ENCODE measurements at places on chromosomes 6 and 20. TPM values are rescaled to one million over a fixed set of nuclear protein-coding genes. Genes with fewer than 3 reads are reported as not detected.

SPATS1 gene
- not detected for total RNA-seq

MMP24 gene
- total RNA-seq: 13.0 TPM

TSPO2 gene
- not detected for total RNA-seq

KCNK5 gene
- 10.0 TPM for total RNA-seq

RNF182 gene
- total RNA-seq: 6.1 TPM

PRKN gene
- total RNA-seq: 2.7 TPM

SRSF12 gene
- total RNA-seq: not detected

NRN1 gene
- total RNA-seq: 24.4 TPM

SAMD10 gene
- total RNA-seq: 4.3 TPM

TFAP2D gene
- not detected for total RNA-seq

CCDC170 gene
- total RNA-seq: 0.55 TPM

ADAM33 gene
- total RNA-seq: 11.0 TPM

GRCh38 chr6:110731898-110732297, 83.4 kb downstream of the CDK19 start:
- no peaks in the 10 kb centered on the region for H3K36me3 ChIP-seq
- H3K4me1 ChIP-seq: peaks cover 4% of the 10 kb centered on the region
- no peaks in the 10 kb centered on the region for H3K27me3 ChIP-seq
- H3K4me3 ChIP-seq: no peak overlapping the region
- H3K27ac ChIP-seq: no peak overlapping the region

DNA sequence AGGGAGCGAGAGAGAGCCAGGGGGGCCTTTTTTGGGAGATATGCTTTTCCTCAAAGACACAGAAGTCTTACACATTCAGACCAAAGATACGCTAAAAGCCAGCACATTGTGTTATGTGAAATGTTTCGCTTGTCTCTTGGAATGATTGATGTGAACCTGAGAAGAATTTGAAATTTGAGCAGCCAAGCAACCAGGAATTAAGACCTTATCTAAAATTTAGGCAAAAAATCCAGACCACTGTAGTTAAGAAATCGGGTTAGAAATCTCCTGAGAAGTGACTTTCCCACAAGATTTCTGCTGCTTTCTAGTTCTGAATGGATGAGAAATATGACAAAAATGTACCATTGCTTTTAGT, 223.2 kb upstream of the GMDS start:
- no peak overlapping the region for H3K27ac ChIP-seq
- H3K27me3 ChIP-seq: no peaks in the 10 kb centered on the region
- no peaks in the 10 kb centered on the region for H3K4me1 ChIP-seq
- H3K36me3 ChIP-seq: no peaks in the 10 kb centered on the region

DNA sequence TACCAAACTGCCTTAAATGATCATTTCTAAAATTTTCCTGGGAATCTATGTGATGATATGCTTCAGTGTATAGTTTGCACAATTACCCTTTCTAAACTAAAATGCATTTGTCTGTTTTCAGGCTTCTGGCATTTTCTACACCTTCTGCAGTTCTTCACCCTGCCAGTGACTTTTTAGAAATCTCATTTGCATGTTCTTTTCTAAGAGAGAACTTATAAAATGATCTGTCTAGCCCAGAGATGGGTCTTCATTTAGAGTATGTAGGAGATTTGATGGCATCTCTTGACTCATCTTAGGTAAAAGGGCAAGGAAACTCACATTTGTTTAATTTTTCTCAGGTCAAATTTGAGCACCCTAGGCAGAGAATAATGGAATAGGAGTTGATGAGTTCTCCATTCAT, 17.8 kb downstream of the NCOA7 start:
- H3K4me1 ChIP-seq: peaks cover 20% of the 10 kb centered on the region
- peaks cover 4% of the 10 kb centered on the region for H3K36me3 ChIP-seq
- no peak overlapping the region for H3K4me3 ChIP-seq
- H3K27ac ChIP-seq: no peak overlapping the region

DNA sequence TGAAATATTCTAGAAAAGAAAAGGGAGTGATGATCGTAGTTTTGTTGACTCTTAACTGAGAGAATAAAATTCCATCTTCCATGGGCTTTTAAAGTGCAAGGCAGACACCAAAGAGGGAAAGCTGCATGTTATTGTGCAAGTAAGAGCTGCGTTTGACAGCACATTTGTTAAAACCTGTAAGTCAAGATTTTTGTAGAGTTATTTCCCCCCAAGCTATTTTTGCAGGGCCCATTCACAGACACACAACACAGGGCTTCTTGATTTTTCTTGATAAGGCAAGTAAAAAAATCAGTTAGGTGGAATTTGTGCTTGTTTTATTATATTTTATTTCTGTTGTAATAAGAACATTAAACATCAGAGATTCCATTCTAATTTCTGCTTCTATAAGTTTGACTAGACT, 13.8 kb downstream of the CFAP206 start:
- no peaks in the 10 kb centered on the region for H3K4me1 ChIP-seq
- DNase-seq: no peak
- H3K27ac ChIP-seq: no peak overlapping the region

- H3K27me3 ChIP-seq: peaks cover 12% of the 10 kb centered on the region
- H3K27ac ChIP-seq: no peak overlapping the region
- peaks cover 15% of the 10 kb centered on the region for H3K4me1 ChIP-seq
- no peak overlapping the region for H3K4me3 ChIP-seq
- no peaks in the 10 kb centered on the region for H3K36me3 ChIP-seq
Observed at GRCh38 chr20:1950836-1951235, 43.0 kb downstream of the PDYN start.

- no peaks in the 10 kb centered on the region for H3K27me3 ChIP-seq
- no peak overlapping the region for H3K27ac ChIP-seq
- no peaks in the 10 kb centered on the region for H3K4me1 ChIP-seq
- DNase-seq: no peak
- no peak overlapping the region for H3K4me3 ChIP-seq
- H3K36me3 ChIP-seq: no peaks in the 10 kb centered on the region
Observed at GRCh38 chr6:98308564-98308963, 525.8 kb upstream of the POU3F2 start.

- DNase-seq: no peak
- H3K27me3 ChIP-seq: no peaks in the 10 kb centered on the region
- no peaks in the 10 kb centered on the region for H3K36me3 ChIP-seq
- H3K4me1 ChIP-seq: no peaks in the 10 kb centered on the region
- H3K27ac ChIP-seq: no peak overlapping the region
Observed at GRCh38 chr6:48036316-48036715, 74.7 kb downstream of the PTCHD4 start.

DNA sequence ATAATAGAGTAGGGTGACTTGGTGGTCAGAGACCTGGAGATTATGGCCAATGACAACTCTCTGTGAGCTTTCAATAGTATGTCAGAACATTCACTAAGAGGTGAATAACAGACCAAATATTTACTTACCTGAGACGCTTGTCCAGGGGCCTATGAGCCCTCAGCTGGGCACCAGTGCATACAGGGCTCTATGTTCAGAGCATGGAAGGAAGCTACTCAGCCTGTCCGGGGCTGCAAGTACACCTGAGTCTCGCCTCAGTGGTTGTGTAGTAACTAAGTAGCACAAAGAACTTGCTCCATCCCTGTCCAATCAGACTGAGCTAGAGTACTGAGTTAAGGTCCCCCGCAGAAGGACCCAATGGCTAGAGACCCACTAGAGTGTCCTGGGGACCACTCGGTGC, 11.6 kb upstream of the SCGN start:
- no peak overlapping the region for H3K27ac ChIP-seq
- H3K36me3 ChIP-seq: no peaks in the 10 kb centered on the region
- no peaks in the 10 kb centered on the region for H3K27me3 ChIP-seq

- H3K4me3 ChIP-seq: no peak overlapping the region
- H3K27me3 ChIP-seq: no peaks in the 10 kb centered on the region
- no peaks in the 10 kb centered on the region for H3K36me3 ChIP-seq
- H3K4me1 ChIP-seq: no peaks in the 10 kb centered on the region
Observed at GRCh38 chr6:48475275-48475674, 364.3 kb upstream of the PTCHD4 start.

GRCh38 chr6:44004625-44005506, 122.4 kb downstream of the MRPL14 start:
- H3K36me3 ChIP-seq: no peaks in the 10 kb centered on the region
- DNase-seq: peak; percentile 61
- no peak overlapping the region for H3K27ac ChIP-seq
- H3K4me1 ChIP-seq: peaks cover 17% of the 10 kb centered on the region

DNA sequence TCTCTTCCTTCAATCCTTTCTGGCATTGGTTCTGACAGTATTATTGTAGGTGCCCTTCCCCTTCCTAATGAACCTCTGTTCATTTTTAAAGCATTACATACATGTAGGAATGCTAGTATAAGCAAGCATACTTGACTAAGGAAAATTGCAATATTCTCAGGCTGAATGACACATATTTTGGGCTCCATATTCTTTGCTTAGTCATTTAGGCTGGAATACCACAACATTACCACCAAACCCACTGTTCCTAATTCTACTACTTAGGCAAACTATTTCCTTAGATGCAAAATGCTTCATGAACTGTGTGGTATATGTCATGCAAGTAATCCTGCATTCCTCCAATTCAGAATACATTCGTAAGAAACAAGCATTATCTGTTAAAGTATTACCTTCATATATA, 113.9 kb downstream of the PRDM1 start:
- no peak for DNase-seq
- H3K4me1 ChIP-seq: no peaks in the 10 kb centered on the region
- no peak overlapping the region for H3K4me3 ChIP-seq
- no peak overlapping the region for H3K27ac ChIP-seq

DNA sequence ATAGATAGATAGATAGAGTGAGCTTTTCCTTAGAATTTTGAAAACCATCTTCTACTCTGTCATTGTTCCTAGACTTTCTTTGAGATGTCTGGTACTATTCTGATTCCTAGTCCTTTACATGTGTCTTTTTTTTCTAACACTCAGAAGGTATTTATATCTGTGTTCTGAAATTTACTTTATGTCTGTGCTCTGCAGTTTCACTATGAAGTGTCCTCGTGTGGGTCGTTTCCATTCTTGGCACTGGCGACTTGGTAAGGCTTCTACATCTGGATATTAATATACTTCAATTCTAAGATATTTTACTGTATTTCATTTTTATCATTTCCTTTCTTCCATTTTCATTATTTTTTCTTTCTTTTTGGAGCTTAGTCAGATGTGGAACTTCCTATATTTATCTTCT, 87.0 kb downstream of the FHL5 start:
- H3K36me3 ChIP-seq: no peaks in the 10 kb centered on the region
- no peak overlapping the region for H3K27ac ChIP-seq

- H3K36me3 ChIP-seq: no peaks in the 10 kb centered on the region
- DNase-seq: no peak
- no peak overlapping the region for H3K4me3 ChIP-seq
- no peak overlapping the region for H3K27ac ChIP-seq
- no peaks in the 10 kb centered on the region for H3K27me3 ChIP-seq
- H3K4me1 ChIP-seq: no peaks in the 10 kb centered on the region
Observed at GRCh38 chr6:139722530-139722929, 348.1 kb upstream of the CITED2 start.

GRCh38 chr20:37418591-37419109, 72.7 kb downstream of the SRC start:
- no peak overlapping the region for H3K4me3 ChIP-seq
- H3K36me3 ChIP-seq: no peaks in the 10 kb centered on the region
- H3K4me1 ChIP-seq: no peaks in the 10 kb centered on the region
- no peak for DNase-seq
- no peak overlapping the region for H3K27ac ChIP-seq

DNA sequence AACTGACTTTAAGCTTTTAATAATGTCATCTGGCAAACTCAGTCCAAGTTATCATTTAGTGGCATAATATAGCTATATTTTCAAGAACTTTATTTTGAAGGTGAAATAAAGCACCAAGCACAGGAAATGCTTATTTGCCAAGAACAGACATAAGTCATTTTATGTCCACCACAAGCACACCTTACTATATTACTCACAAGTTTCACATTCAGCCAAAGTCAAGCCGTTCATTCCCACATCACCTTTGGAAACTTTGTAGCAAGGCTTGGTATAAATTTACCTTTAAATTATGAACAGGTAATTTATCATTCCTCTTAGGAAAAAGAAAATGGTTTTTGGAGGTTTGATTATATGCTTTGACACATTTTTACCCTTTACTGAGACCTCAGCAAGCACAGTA, 236.8 kb upstream of the FKBP1C start:
- H3K36me3 ChIP-seq: no peaks in the 10 kb centered on the region
- H3K4me1 ChIP-seq: no peaks in the 10 kb centered on the region
- no peak for DNase-seq
- no peaks in the 10 kb centered on the region for H3K27me3 ChIP-seq
- no peak overlapping the region for H3K27ac ChIP-seq

DNA sequence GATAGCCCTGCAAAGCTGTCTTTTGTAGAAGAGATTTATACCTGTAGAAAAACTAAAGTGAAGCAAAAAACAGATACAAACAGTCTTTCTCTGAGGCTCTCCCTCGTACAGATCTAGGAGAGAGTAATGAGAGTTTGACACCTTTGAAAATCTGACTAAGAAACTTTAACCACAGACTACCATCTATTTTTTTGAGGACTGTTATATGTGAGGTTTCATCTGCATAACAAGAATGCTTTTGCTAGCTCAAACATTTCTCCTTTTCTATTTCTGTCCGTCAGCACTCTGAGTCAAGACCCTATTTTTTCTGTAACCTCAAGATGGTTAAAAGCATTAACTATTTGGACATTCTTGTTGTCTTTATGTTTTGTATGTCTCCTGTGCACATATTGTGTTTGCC, 193.0 kb downstream of the BTBD3 start:
- DNase-seq: no peak
- no peak overlapping the region for H3K4me3 ChIP-seq
- H3K4me1 ChIP-seq: no peaks in the 10 kb centered on the region
- no peaks in the 10 kb centered on the region for H3K27me3 ChIP-seq

GRCh38 chr6:124234801-124235200, 431.1 kb downstream of the NKAIN2 start:
- no peak overlapping the region for H3K4me3 ChIP-seq
- no peak for DNase-seq
- no peaks in the 10 kb centered on the region for H3K4me1 ChIP-seq

- H3K36me3 ChIP-seq: no peaks in the 10 kb centered on the region
- DNase-seq: no peak
- H3K27ac ChIP-seq: no peak overlapping the region
- H3K4me3 ChIP-seq: no peak overlapping the region
Observed at GRCh38 chr6:14925025-14925698, 320.7 kb upstream of the JARID2 start.

DNA sequence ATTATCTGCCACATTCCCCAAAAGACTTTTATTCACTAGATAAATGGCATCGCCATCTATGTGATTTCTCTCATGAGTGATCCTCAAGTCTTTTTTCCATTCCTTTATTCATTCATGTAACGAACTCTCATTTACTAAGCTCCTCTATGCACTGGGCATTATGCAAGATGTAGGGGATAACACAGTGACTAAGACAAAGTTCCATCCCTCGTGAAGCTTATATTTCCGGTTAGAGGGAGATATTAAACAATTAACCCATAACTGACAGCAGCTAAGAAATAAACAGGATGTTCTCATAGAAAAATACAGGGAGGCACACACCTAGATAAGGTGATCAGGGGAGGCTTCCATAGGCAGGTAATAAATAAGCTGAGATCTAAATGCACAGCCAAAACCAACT, 17.2 kb upstream of the PREX1 start:
- no peak for DNase-seq
- H3K27ac ChIP-seq: no peak overlapping the region
- H3K27me3 ChIP-seq: no peaks in the 10 kb centered on the region
- no peak overlapping the region for H3K4me3 ChIP-seq

All from upper lobe of right lung (tissue), 1 donor.